Stimulated activated CD4-positive, alpha-beta T cell treated with anti-CD3 and anti-CD28 coated beads, Interleukin-2, amount 100 ng/mL, for 48 hours (primary cell): ENCODE measurements at places on chromosomes 3 and 15.

DNA sequence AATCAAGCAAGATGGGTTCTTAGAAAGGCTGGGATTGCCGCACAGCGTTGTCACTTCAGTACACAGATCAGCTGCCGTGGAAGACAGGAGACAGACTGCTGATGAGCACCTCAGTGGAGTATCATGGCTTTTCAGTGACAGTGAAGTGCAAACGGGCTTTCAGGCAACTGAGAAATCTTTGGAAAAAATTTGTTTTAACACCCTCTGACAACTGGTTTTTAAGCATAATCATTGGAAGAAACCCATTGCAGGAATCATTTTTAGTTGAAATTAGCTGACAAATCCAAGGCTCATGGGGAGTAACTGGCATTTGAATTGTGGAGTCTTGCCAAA, 418.8 kb downstream of the OTOL1 start:
- no peak for DNase-seq

DNA sequence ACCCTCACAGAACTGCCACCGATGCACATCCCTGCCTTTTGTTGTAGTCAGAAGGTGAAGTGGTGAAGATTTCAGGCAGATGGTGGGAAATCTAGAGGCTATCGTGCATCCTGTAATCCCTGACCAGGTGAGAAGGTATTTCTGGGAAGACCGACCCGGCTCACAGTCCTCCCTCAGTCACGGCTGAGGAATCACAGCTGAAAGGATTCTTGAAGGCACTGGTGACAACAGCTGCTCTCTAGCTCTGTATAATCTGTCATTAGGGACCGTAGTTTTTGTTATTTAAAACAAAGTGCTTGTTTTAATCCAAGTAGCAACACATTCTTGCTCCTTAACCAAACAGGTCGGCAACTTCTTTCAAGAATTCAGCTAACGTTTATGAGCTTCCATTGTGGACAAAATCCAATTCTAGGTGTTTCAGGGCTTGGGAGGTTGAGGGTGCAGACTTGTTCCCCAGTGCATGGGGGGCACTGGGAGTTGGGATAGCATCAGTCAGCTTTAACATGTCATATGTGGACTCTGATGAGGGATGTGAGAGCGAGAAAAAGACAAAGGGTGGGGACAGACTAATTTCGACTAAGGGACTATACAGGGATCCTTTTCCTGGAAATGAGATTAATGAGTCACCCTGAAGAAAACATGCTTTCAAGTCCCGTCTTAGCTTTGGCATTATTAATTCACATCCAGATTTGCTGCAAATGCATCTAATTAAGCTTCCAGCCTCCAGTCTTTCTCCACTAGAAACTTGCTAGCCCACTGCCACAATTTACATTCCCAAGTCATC, 141.0 kb upstream of the RASGRP1 start:
- no peak for DNase-seq

- no peak for DNase-seq
These were observed 3.4 kb downstream of the DUOXA2 start for GRCh38 chr15:45117308-45118130.

GRCh38 chr15:62994439-62994838, 48.1 kb upstream of the TPM1 start:
- no peak for DNase-seq

DNA sequence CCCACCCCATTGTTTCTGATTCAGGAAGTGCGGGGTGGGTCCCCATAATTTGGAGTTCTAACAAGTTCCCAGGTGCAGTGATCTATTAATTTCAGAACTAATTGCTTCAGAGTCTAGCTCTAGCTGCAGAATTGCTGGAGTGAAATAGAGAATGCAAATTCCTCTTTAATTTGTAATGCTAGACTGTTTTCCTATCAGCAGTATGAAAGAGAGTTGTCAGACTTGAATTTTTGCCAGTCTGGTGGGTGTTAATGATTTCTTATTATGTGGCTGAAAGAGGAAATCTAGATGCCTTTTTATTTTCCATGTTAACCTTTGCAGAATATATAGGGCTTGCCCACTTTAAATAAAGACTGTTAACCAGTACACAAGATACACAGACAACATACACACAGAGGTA, 23.7 kb downstream of the APH1B start:
- DNase-seq, result no peak

- no peak for DNase-seq
These were observed 2.5 kb downstream of the PRKAR2A start for GRCh38 chr3:48845170-48845569.

DNA sequence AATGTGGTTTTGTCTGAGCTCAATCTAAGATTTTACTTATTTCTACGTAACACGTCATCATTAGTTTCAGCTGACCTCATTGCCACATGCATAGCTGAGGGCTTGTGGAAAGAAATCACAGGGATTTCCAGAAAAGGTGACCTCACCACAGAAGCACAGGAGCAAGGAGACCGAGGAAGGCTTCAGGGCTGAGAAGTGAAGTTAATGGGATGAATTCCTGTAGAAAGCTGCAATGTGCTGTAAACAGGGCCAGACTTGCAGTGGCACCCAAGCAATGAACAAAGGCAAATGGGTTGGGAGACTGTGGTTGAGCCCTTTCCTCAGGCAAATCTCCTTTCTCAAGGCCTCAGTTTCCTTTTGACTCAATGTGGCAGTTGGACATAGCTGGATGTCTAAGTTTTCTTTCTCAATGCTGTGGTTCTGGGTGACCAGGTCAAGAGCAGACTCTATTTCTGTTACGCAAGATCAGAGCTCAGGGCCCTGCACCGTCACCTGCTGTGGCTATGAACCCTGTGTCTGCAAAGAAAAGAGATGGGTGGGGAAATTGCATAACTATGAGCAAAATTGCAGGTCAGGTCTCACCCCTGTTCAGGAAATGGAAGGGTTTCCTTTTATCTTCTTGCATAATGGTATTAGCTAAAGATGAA, 252.2 kb upstream of the TBL1XR1 start:
- no peak for DNase-seq

- DNase-seq, result no peak
These were observed 80.1 kb upstream of the ARL6 start for GRCh38 chr3:97684490-97684889.

GRCh38 chr3:44963571-44964325, 12.2 kb downstream of the ZDHHC3 start:
- DNase-seq, result no peak

- no peak for DNase-seq
These were observed 46.0 kb downstream of the FSIP1 start for GRCh38 chr15:39736412-39737195.

DNA sequence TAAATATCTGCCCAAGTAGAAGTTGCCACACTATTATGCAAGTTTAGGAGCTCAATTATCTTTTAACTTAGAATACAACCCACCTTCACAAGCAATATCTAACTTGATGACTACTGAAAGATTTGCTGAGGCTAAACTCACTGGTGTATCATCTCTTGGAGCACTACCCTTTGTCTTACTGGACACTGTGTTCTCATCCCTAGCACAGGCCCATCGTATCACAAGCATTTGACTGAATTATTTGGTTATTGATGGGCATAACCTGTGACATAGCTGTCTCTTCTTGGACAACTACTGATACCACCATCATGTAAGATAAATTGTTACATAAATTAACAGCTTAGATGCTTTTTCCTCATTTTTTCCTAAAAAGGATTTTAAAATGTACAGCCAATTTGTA, 216.2 kb upstream of the THBS1 start:
- DNase-seq, result no peak

DNA sequence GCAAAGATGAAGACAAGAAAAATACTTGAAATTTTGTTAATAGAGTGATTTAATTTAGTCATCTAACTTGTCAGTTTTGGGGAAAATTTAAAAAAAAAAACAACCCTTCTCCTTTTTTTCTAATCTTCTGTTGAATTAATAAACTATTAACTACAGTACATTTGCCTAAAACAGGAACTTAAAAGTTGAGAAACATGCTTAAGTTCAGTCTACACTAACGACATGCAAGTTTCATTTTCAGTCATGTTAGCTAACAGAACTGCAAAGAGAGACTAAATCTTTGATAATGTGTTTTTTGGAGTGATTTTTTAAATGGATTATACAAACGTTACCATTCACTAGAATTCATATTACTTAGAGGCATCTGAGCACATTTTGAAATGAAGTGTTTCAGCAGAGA, 71.9 kb upstream of the MBNL1 start:
- no peak for DNase-seq

- DNase-seq, result no peak
These were observed 5.8 kb upstream of the ATP11B start for GRCh38 chr3:182787302-182788036.

DNA sequence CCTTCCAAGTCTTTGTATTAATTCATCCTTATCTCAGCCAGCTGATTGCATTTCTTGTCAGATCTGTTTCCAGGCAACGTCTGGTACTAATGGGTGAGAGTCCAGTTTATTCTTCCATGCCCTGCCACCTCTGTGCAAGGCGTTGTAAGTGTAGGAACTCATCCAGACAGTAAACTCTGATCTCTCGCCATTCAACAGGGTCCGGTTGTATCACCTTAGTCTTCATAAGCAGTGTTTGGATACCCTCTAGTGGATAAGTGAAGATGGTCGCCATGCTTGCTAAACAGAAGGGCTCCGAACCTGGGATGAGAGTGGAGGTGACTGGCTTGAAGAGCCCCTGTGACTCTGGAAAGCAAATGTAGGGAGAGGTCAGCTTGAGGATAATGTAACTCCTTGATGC, 51.6 kb upstream of the CMTM7 start:
- DNase-seq, result no peak

DNA sequence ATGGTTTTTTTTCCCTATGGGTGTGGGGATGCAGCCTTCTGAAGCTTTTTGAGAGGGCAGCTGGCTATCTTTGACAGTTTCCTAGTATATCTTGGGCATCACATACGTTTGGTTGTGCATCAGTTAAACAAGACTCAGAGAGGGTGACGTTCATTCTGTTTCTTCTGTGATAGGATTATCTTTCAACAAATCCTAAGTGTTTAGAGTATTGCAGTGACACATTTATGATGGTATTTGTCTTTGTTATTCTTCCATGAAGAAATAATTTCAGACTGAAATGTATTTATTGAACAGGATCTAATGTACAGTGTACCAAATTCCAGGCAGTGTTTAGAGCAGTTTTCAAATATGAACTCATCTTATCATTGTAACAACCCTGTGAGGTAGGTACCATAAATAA, 114.4 kb downstream of the PLCL2 start:
- DNase-seq, result no peak

DNA sequence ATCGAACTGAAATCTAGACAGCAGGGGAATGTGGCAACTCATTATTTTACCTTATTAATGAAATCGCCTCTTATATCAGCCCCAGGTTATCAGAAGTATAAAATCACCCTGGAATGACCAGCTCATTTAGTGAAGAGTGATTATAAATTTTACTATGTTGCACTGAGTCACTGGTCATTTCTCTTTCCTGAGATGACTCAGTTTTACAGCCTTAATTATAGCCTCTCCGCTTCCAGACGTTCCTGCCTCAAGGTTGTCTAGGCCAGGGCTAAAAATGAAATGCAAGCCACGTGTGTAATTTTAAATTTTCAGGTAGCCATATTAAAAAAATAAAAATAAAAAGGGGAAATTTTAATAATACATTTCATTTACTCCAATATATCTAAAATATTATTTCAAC, 33.3 kb downstream of the DET1 start:
- DNase-seq, result no peak

GRCh38 chr3:28936154-28936553, 344.7 kb upstream of the RBMS3 start:
- DNase-seq, result no peak

DNA sequence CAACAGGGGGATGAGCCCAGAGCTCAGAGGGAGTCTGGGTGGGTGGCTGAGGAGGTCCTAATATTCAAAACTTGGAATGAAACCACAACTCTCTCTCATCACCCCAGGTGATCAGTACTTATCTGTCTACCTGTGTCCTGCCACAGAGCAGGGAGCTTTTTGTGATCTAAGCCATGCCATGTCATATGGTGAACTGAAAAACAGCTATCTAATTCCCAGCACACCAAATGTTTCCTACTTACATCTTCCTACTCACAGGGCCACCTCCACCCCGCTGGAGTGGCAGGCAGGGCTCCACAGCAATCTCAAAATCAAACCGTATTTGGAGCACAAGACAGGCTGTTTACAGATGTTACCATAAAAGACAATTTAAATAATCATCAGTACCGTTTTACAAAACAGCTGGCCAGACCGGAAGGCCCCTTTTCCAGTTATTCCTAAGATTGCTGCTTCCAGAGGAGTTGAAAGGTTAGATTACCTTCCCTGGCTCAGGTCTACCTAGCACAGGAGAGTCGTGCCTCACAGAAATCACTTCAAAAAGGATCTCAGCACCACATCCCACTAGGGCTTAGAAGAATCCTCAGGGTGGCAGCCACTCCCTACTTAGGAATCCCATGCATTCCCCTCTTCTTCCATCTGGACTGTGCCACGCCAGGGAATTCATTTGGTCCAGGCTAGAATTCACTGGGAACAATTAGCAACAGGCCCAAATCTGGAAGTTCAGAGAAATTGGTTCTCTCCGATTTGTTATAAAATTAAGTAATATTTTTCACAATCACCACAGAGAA, 226.6 kb upstream of the IL12A start:
- DNase-seq, result no peak

DNA sequence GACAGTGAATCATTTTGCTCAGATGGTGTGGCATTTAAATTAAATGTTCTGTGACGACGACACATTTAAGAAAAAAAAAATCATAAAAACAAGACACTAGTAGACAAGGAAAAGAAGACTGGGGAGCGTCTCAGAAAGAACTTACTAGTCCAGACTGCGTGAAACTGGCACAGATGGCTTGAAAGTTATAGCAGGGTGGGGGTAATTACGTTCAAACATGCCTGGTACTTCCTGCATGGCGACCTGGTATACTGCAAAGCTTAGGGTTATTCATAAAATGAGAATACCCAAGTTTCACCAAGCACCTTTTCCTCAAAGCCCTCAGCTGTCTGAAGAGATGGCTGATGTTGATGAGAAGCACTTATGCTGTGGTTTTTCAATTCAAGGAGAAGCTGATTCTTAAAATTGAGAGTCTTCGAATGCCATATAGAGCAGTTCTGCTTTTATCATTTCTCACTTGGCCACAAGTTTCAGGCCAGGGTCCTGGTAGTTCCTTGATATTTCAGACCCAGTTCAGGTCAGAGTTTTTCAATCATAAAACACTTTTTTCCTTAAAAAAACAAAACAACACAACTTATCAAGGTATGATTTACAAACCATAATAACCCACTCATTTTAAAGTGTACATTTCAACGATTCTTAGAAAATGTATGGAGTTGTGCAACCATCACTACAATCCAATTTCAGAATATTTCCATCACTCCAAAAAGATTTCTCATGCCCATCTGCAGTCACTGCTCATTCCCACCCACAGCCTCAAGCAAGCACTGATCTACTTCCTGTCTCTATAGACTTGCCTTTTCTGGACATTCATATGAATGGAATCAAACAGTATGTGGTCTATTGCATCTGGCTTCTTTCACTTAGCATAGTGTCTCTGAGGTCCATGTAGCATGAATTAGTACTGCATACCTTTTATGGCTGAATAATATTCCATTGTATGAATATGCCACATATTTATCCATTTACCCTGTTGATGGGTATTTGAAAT, 24.7 kb downstream of the PCOLCE2 start:
- DNase-seq, result no peak

DNA sequence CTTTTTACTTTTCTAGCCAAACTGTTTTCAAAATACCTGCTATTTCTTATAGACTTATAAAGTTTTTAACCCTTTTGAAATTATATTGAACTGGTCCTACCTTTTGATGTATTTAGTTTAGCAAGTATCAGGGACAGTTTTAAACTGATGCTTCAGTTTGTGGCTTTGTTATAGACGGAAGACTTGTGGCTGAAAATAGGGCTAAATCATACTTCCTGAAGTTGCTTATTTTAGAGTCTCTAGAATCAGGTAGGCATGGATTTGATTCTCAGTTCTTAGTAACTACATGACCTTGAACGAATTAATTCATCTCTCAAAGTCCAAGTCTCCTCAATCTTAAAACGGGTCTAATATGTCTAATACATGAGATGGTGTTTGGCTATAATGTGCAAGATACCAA, 322.8 kb downstream of the RAP2B start:
- no peak for DNase-seq
